Activated naive CD4-positive, alpha-beta T cell treated with anti-CD3 and anti-CD28 coated beads, Interleukin-2, amount 50 U/mL, for 16 hours (primary cell): ENCODE measurements at places on chromosomes 1 and 21.

DNA sequence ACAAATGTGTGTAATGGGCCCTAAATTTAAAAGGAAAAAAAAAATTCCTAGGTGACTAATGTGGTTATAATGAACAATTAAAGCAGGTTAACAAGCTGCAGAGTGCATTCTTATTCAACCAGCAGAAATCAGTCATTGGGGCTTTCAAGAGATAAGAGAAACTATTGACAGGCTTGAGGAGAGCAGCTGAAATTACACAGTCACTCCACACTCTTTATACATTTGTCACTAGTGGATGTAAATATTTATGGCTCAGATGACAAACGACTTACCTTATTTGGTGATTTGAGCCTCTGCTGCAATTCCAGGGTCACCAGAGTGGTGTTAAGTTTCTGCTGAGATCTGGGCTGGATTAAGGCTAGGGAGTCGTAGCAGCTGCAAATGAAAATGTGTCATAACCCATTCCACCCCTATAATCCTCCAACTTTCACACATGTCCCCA, 896.3 kb downstream of the TTLL7 start:
- DNase-seq, result no peak

DNA sequence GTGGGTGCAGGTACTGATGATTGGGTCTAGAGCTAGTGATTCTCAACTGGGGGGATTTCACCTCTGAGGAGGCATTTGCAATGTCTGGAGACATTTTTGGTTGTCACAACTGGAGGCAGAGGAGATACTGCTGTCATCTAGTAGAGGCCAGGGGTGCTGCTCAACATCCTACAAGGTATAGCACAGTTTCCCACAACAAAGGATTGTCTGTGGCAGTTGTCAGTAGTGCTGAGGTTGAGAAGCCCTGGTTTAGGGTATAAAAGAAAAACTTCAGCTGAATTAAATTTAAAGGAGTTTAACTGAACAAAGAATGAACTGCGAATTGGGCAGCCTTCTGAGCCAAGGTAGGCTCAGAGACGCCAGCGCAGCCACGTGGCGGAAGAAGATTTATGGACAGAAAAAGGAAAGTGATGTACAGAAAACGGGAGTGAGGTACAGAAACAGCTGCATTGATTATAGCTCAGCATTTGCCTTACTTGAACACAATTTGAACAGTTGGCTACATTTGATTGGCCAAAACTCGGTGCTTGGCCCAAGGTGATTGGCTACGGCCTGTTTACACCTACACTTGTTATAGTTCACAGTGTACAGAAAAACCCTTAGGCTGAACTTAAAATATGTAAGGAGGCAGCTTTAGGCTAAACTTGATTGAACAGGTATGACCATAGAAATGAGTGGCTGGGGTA, 40.4 kb downstream of the MPZL1 start:
- peak; percentile 16 for DNase-seq

DNA sequence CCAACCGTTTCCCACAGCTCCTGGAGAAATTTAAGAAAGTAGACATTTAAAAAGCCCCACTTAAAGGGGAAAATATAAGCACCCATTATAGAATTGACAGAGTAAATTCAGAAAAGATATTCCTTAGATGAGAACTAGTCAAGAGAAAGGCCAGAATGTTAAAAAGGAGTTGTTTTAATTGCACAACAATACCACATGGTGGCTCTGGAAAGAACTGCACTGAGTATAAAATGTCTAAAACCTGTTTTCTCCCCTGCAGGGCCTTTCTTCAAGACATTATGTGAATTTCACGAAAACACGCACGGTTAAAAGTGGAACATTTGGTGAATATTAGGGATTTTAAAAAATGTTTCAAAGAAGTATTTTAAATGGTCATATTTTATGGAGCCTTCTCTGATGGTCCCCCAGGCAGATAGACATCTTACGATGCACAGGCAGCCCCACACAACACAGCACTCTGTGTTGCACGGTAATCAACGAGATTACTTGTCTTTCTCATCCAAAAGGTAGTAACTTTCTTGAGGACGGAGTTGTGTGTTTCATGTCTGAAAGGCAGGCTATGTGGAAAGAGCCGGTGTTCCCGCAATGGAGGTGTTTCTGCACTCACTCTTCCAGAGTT, 101.9 kb downstream of the PRRX1 start:
- no peak for DNase-seq

GRCh38 chr1:224544346-224545110, 71.6 kb upstream of the CNIH3 start:
- no peak for DNase-seq

GRCh38 chr1:151862604-151863003, 9.1 kb upstream of the THEM5 start:
- DNase-seq, result no peak

- no peak for DNase-seq
These were observed 36.7 kb upstream of the MAGI3 start for GRCh38 chr1:113353580-113353979.

DNA sequence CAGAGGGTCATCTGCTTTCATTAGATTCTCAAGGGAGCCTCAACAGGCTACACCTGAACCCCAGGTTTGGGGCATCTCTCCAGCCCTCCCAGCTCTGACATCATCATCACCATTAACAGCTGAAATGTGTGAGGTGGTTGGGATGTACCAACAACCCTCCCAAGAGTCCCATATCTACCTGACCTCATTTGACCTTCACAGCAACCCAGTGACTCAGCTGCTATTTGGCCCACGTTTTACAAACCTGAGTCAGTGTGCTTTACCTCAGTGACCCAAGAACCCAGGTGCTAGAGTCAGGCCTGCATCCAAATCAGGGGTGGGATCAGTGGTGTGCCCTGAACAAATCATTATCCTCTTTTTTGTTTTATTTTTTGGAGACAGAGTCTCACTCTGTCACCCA, 53.3 kb upstream of the TINAGL1 start:
- no peak for DNase-seq

DNA sequence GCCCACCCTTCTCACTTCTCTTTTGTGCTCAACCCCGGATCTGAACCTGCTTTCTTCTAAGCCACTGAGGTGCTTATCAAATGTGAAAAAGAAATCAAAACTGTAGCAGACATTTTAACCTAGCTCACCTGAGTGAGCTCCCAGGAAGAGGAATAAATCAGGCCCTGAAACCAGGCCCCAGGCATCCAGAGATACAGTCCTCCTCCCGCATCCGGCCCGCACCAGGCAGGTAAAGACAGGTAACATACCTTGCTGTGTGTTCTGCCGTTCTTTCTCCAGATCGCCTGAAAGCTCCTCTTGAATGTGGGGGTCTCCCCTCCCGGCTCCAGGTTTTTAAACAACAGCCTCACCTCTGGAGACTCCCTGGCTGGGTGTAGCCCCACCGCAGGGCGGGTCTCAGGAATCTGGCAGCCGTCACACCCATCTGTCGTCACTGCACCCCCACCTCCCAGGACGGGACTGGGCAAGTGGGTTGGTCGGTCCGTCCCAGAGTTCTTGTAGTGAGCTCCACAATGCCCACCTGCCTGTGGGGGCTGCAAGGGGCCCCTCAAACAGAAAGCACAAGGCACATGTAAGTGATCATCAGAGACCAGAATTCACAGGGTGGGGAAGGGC, at the start of gene LAMB3:
TSS of gene LAMB3 (minus strand) at position 305 of the 615 bp plus-strand sequence. CDS start 1,481 bp downstream, outside the sequence.
- no peak for DNase-seq

- DNase-seq, result no peak
These were observed 18.8 kb downstream of the KIF26B start for GRCh38 chr1:245173446-245174211.

GRCh38 chr1:27423709-27424108, 31.3 kb downstream of the GPR3 start:
- DNase-seq, result no peak

GRCh38 chr1:30109853-30110252, 613.5 kb downstream of the MATN1 start:
- DNase-seq, result no peak

- no peak for DNase-seq
These were observed 72.5 kb downstream of the SYDE2 start for GRCh38 chr1:85128316-85128715.

- no peak for DNase-seq
These were observed 320.3 kb upstream of the VAMP3 start for GRCh38 chr1:7450838-7451237.

GRCh38 chr1:242178924-242179708, 180.2 kb upstream of the MAP1LC3C start:
- DNase-seq, result no peak

- no peak for DNase-seq
These were observed 77.2 kb downstream of the MPZL1 start for GRCh38 chr1:167798952-167799351.
